ENCODE measurements at places on chromosomes 7 and 10.
A peak's percentile ranks its signal among the peaks of the same experiment; 100 is the strongest.

- peak; percentile 81 for DNase-seq
These were observed 154.8 kb upstream of the PRR15 start for GRCh38 chr7:29408841-29409243.

DNA sequence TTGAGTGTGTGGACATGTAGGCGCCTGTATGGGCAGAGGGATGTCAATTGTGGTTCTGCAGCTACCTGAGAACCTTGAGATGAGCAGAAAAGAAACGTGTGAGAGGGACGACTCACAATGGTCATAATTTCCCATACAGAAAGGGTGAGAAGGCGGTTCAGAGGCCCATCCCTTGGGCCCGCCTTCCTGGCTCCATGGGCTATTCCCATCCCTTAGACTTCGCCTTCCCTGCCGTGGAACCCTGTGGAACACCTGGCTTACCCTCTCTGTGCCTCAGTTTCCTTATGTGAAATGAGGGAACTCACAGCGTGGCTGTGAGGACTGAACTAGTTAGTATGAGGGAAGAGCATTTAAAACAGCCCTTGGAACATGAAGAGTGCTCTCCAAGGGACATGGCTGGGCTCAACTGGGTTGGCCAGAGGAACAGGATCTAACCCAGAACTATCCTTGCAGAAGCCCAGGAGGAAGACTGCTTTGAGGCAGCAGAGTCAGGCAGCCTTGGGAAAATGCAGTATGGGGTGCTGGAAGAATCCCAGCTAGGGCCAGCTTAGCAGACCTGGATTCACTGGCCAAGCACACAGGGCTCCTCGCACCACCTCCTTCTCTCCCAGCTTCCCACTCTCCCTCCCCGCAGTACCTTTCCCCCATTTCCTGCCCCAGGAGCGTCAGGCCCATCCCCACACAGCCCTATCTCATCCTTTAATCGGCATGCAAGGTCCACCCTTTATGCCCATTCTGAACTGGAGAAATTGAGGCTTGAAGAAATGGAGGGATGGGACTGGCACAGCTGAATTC lies 11.1 kb upstream of the ZMIZ1 start:
- DNase-seq: no peak

DNA sequence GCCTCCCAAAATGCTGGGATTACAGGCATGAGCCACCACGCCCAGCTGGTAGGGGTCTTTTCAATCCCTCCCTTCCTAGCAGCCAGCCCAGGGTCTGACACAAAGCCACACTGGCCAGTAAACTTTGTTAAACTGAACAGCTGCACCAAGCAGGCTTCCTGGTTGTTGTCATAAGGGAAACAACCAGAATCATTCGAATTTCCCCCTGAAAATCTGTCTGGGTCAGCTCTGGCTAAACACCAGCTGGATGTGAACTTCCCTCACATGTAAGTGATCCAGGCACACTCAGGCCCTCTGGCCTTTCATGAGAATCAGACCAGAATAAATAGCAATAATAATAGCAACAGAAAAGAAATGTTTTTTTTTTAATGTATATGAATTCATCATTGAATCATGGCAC lies 7.4 kb downstream of the IMPDH1 start:
- no peak for DNase-seq

- DNase-seq: peak; percentile 59
These were observed 163.3 kb upstream of the AKR1E2 start for GRCh38 chr10:4662576-4663161.

DNA sequence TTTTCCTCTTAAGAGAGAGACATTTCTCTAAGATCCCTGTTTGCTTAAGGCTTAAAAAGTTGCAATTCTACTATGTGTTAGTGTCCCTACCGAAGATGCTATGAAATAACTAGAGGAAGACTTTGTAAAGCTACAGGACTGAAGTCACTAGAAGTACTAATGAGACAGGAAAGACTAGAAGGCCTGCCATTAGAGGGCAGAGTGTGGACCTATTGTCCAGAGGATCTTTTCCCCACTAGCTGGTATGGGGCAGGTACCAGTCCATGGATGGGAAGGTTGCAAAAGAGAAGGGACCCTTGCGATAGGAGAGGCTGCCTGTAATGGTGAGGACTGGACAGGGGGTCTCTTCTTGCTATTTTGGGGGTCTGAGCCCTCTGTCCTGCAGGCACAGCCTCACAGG lies 178.1 kb downstream of the TMEM178B start:
- peak; percentile 2 for DNase-seq

- no peak for DNase-seq
These were observed 32.4 kb upstream of the TOMM7 start for GRCh38 chr7:22855049-22855392.

DNA sequence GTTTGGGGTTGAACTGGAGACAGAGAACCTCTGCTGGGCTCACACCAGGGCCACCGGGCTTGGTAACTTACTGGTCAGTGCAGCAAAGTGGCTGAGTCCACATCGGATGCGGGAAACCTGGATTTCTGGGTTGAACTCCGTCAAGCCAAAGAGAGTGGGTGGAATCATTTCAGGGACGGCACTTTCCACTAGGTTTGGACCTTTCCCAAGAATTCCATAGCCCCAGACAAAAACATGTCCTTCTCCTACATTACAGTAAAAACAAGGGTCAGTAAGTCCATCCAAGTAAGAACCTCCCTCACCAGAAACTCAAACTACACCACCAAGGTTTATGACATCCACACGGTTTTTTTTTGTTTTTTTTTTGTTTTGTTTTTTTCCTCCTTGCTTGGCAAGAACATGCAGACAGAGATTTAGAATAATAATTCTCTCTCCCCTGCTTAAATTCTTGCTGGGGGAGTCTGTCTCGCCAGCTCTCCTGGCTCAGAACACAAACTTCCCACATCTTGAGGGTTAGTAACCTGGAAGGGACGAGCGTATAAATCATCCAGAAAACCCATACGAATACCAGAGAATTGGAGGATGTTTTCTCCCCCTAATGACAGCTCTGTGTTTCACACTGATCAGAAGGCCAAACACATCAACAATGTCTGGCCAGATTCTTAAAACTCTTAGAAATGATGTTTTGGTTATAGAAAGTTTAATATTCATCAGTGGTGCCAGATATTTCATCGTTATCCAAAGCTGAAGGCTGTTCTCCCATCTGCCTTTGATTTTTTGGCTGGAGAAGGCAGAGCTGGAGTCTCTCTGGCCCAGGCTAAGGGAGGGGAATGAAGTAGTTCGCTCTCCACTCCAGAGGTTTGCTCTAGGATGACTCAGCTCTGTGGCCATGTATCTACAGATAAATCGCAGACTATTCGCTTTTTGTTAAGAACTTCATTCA lies 17.5 kb downstream of the RCC1L start:
- peak; percentile 85 for DNase-seq

GRCh38 chr7:151823566-151824372 lies 53.1 kb downstream of the PRKAG2 start:
- no peak for DNase-seq

DNA sequence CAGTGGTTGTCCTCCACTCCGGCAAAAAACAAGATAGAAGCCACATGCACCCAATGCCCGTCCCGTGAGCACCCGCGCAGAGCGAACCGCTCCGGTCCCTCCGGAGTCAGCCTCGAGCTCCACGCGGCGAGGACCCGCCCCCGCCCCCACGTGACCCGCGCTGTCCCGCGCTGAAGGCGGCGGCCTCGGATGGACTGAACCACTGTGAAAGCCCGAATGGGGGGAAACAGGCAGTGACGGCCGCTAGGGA lies 766 bp upstream of the EIF3B start:
- peak; percentile 86 for DNase-seq

DNA sequence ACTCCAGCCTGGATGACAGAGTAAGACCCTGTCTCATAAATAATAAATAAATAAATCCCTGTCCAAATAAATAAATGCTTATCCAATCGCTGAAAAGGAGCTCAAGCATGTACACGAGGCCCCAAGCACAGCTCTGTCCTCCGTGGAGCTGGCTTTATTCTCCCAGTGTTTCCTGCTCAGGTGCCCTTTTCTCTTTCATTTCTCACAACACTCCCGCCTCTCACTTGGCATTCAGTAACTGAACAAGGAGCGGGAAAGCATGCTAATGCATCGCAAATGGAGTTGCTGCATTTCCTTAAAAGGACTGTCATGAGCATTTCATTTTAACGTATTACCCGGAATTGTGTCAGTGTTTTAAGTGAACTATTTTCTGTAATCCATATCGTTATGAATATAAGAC lies 210.9 kb upstream of the C7orf33 start:
- DNase-seq: no peak

GRCh38 chr7:138067774-138068173 lies 8.5 kb upstream of the AKR1D1 start:
- no peak for DNase-seq

DNA sequence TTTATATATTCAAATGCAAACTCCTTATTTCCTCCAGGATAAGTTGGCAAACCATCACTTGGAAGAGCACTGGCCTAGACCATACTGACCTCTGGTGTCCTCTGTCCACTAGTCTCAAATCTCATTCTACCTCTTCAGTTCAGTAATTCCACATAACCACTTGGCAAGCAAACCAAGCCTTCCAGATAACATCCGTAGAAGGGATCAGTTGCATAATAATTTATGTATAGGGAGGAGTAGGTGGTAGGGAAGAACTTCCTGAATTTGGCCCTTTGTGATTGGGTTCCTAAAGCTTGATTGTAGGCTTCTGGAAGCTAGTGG lies 55.0 kb downstream of the WAC start:
- DNase-seq: peak; percentile 76

GRCh38 chr7:7969306-7970236 lies 975 bp downstream of the GLCCI1 start:
- no peak for DNase-seq

GRCh38 chr10:30013757-30014156 lies 45.6 kb downstream of the JCAD start:
- DNase-seq: peak; percentile 22

DNA sequence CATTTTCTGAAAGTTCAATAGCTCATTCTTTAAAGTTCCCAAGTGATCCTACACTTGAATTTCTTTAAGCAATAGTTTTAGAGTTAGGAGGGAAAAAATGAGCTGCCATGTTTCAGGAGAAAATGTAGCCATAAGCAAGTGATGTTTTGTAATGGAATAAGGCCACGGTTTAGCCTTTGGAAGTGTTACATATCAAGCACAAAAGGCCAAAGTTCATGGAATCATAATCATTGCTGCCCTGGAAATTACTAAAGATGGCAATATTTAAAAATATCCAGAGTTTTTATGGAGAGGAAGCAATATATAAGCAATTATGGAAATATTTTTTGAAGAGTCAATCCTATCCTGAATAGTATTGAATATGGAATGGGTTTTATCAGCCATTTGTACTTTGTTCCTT lies 68.4 kb downstream of the ETV1 start:
- no peak for DNase-seq

- DNase-seq: peak; percentile 79
These were observed 28.9 kb downstream of the HTRA1 start for GRCh38 chr10:122490268-122490667.

GRCh38 chr7:106392590-106392989 lies 107.8 kb upstream of the NAMPT start:
- DNase-seq: no peak

GRCh38 chr10:15954188-15954587 lies 93.9 kb upstream of the MINDY3 start:
- no peak for DNase-seq

DNA sequence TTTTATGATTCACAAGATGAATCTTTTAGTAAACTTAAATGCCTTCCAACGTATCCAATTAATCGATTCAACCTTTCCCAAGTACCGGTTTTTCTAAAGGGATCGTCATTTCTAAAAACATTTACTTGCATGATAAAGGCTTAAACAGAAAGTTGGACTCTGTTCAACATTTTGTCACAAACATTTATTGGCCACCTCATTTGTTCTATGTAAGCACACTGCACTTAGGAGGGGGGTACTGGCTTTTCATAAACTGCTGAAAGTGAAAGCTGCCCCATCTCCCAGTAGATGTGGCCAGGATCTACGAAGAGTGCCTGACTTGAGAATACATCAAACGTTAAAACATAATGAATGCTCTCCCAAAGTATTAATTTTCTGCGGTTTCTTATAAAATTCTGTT lies 37.3 kb upstream of the LAMB4 start:
- peak; percentile 64 for DNase-seq

GRCh38 chr10:127351542-127351941 lies 155.2 kb upstream of the INSYN2A start:
- no peak for DNase-seq

DNA sequence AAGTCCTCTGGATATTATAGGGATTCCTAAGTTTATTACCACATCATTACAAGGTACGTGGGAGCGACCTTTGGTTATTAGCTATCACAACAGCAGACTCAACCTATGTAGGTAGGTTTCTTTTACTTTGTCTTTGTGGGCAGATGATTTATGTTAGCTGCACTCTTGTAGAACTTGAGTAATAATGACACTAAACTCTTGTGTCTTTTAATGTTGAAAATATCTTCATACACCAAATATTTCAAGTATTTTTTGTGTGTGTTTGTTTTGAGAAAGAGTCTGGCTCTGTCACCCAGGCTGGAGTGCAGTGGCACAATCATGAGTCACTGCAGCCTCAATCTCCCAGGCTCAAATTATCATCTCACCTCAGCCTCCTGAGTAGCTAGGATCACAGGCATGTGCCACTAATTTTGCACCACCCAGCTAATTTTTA lies 19.2 kb upstream of the SUPV3L1 start:
- no peak for DNase-seq

GRCh38 chr7:158032561-158033115 lies 555.0 kb downstream of the PTPRN2 start:
- no peak for DNase-seq

GRCh38 chr10:104577861-104578521 lies 63.1 kb upstream of the SORCS3 start:
- no peak for DNase-seq

GRCh38 chr10:3554121-3554522 lies 230.9 kb downstream of the KLF6 start:
- no peak for DNase-seq

DNA sequence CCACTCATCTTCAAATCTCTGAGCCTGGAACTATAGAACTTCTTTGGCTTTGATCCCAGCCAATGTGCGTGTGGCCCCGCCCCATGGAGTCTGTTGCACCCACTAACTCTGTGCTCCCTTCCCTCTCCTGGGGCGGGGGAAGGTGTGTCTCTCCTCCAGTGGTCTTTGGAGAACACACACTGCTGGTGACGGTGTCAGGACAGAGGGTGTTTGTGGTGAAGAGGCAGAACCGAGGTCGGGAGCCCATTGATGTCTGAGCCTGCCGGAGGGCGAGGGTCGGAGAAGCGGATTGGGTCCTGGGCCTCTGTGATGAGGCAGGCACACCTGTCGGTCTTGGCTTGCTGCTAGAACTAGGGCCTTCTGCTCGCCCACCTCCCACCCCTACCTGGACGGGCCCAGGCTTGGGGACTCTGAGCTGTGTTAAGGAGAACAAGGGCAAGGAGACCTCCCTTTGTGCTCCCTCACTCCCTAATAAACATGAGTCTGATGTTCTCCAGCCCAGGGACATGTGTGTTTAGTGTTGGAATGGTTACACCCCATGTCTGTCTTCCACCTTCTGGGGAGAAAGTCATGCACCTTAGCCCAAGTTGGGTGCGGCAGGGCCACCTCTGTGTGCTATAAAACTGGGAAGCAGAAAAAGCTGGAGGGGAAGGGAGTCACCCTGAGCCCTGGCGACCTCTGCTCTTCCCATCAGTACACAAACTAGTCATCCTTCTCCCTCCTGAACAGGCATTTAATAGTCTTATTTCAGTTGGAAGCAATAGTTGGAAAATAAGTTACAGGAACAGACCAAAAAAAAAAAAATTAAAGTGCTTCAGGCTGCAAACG lies 4.6 kb downstream of the TRAPPC14 start:
- DNase-seq: no peak
